Activated CD4-positive, alpha-beta memory T cell treated with anti-CD3 and anti-CD28 coated beads for 36 hours (primary cell): ENCODE measurements at places on chromosomes 7 and 10.

DNA sequence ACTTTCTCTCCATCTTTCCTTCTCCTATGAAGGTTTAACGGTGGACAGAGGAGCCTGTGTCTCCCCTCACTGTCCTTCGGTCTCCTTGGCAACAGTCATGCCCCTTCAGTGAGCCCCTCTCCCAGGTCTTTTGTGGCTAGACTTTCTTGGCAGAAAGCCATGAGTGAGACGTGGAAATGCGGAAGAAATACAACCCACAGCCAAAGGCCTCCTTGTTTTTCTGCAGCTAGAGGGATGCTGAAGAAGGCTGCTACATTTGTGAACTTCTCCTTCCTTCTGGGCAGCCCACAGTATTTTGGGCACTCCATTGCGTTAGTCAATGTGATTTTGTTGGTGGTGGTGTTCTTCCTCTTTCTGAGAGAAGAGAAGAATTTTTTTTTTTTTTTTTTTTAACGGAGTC lies 333.7 kb upstream of the PODXL start:
- no peak for DNase-seq

GRCh38 chr10:35274498-35275060 lies 61.7 kb upstream of the CCNY start:
- no peak for DNase-seq

- no peak for DNase-seq
Observed at GRCh38 chr10:29860166-29860565, 199.2 kb downstream of the JCAD start.

GRCh38 chr7:99308461-99309074 lies 17.1 kb upstream of the ARPC1A start:
- DNase-seq = peak; percentile 21

GRCh38 chr7:83162402-83163256 lies at the start of gene PCLO:
PCLO (minus strand) TSS chr7:83162884; CDS start chr7:83162592, 292 bp downstream.
- DNase-seq = peak; percentile 73

GRCh38 chr7:116902867-116903266 lies 40.5 kb downstream of the CAPZA2 start:
- no peak for DNase-seq
